ENCODE measurements at places on chromosomes 6 and 20.

GRCh38 chr6:90818163-90818562 lies 231.3 kb upstream of the MAP3K7 start:
- DNase-seq = no peak

DNA sequence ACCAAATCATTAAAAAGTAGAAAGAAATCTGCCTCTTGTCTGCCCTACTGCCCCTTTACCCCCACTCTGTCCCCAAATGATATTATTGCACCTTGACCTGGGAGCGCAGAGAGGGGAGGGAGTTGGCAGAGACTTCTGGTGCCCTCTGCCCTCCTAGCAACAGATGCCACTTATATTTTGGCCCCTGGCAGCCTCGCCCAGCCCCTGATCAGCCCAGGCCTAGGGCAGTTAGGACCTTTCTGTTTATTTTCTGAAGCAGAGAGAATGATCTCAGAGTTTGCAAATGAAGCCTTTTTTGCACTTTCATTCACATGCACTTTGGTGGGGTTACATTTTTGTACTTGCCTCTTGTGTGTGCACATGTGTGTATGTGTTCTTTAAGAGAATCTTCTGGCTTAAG lies 8.4 kb upstream of the SGK2 start:
- DNase-seq = no peak

DNA sequence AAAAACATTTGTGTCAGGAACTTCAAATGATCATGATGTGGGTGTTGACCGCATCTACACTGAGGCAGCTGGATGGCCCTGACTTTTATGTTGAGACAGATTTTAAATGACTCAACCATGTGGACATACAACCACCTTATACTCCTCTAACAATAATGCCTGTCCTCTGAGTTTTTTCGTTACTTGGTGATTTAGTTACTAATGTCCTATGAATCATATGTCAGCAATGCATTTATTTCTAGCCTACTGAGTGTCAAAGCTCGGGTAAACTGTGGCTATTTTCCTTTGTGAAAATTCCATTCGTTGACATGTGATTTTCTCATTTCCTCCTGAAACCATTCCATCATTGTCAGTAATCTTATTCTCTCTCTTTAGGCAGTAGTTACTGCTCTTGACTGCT lies 38.9 kb upstream of the NKX2-4 start:
- DNase-seq = no peak

GRCh38 chr20:43963233-43963632 lies 48.6 kb downstream of the TOX2 start:
- no peak for DNase-seq

- DNase-seq = no peak
These were observed 51.0 kb upstream of the TFAP2A start for GRCh38 chr6:10465629-10466499.

- no peak for DNase-seq
These were observed 84.2 kb upstream of the E2F3 start for GRCh38 chr6:20317430-20317829.

GRCh38 chr6:78910591-78911171 lies 43.3 kb downstream of the IRAK1BP1 start:
- DNase-seq = no peak

- DNase-seq = no peak
These were observed 178.4 kb upstream of the EYA4 start for GRCh38 chr6:133062696-133063306.
